SK-N-SH treated with all-trans-retinoic acid at 6 μM for 48 hours (cell line): ENCODE measurements at places on chromosomes 1 and 21.

DNA sequence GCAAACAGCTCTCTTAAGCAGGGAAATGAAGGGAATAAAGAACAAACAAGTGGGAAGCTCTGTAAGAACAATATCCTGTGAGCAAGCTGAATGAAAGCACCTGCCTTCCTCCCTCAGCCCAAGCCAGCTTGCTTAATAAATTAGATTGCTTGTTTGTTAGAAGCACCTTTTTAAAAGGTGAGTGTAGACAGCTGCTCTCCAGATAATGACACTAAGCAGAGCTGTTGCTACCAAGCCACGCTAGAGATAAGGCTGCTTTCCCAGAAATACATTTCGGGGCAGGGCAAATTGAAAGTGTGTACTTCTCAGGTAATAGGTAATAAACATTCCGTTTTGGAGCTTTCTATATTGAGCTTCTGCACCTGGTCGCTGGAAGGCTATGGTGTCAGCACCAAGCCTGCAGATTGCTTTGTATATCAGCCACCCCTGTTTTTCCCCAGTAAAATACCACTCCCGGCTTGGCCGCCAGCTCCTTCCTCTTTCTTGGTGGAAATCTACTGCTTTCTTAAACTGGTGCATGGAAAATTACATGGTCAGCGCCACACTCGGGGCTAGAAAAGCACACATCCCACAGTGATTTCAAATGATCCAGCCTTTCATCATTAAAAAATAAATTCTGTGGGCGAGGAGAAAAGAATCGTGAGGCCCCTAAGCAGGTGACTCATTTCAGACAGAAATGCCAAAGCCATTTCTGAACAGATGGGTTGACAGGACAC is 151.3 kb downstream of the ETS2 start:
- ATAC-seq = no peak

DNA sequence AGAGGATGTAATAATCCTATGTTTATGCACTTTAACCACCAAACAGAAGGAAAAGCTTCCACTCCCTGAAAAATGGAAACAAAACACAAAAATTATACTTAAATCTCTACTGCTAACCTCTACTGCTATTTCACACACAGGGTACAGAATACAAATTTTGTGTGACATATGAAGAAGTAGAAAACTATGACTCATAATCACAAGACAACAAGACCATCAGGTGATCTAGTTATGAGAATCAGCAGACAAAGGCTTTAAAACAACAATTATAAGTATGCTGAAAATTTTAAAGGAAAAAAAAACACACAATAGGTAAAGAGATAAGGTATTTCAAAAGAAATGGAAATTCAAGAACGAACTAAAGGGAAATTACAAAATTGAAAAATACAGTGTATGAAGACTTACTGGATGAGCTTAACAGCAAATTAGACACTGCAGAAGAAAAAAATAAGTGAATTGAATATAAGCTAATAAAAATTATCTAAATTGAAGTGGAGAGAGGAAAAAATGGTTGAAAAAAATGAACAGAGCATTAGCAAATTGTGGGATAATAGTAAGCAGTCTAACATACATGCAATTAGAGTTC is 13.6 kb upstream of the NAV1 start:
- ATAC-seq = no peak

DNA sequence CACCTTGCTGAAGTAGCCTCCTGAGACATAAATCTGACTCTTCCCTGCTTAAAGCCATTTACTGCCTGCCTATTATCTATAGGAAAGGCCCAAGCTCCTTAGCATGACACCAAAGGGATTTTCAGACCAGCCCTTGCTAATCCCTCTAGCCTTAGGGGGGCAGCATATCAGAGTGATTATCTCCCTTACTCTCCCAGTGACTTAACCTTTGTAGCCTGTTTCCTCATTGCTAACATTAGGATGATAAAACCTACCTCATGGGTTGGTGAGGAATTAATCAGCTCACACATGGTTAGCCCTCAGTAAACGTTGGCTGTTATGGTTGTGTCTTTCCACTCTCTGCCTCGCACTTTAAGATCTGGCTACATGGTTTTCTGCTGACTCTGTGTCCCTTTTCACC is 70.1 kb downstream of the ROR1 start:
- no peak for ATAC-seq

DNA sequence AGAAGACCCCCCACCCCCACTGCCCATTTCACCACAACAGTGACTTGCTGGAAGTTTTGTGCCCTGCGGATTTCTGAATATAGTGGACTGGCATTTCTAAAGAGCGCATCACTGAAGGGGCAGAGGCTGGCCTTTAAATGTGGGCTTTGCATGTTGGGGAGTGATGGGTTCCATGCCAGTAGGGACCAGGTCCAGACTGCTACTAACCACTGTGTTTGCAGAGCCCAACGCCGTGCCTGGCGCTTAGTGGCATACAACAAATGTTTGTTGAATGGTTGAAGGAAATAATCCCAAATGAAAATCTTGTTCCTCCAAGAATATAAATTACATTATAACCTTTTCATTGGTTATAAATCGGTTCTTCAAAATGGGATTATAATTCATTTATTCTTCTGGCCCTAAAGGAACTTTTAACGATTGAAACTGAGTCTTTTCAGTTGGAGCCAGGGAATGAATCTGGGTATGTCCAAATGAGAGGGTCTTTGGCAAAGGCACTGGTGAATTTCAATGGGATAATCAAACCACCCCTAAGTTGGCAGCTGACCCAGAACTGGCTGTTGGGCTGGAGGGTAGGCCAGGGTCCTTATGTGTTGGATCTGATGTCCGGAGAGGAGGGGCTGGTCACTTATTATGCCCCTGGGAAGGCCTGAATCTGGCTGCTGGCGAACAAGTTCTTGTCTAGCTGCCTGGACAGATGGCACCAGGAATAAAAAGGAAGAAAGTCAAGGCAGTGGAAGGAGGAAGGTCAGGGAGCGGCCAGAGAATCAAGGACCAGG is 13.8 kb upstream of the SDHB start:
- ATAC-seq = no peak

- peak; percentile 10 for ATAC-seq
Observed at GRCh38 chr1:198205016-198205684, 48.4 kb downstream of the NEK7 start.

DNA sequence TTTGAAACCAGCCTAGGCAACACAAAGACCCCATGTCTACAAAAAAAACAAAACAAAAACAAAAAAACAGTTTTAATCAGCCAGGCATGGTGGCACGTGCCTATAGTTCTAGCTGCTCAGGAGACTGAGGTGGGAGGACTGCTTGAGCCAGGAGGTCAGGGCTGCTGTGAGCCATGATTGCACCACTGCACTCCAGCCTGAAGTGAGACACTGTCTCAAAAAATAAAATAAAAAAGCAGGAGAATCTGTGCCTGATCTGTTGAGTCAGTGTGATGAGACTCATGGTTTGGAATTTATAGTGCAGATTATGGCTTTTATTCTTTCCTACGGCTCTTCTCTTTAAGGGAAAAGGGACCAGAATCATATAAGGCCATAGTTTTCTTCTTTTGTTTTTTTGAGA is 16.5 kb downstream of the TRIT1 start:
- peak; percentile 60 for ATAC-seq

DNA sequence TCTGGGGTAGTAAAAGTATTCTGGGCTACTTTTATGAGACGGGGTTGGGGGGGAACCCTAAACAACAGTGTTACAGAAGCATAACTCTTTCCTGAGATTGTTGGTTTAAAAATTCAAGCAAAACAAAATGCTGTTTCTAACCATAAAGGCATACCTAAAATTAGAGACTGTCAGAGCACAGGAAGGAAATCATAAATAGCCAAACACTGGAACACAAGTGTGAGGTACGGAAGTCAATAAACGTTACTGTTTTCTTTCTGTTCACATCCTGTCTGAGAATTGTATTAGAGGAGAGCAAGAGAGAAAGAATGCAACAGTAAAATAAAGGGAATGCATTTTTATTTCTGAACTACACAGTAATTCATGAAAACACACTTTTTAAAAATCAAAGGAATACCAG is 42.8 kb upstream of the IL12RB2 start:
- no peak for ATAC-seq

- ATAC-seq = peak; percentile 94
Observed at GRCh38 chr21:29181799-29182470, 51.5 kb downstream of the MAP3K7CL start.

GRCh38 chr1:182394055-182394775 is 2.6 kb upstream of the GLUL start:
- ATAC-seq = no peak

DNA sequence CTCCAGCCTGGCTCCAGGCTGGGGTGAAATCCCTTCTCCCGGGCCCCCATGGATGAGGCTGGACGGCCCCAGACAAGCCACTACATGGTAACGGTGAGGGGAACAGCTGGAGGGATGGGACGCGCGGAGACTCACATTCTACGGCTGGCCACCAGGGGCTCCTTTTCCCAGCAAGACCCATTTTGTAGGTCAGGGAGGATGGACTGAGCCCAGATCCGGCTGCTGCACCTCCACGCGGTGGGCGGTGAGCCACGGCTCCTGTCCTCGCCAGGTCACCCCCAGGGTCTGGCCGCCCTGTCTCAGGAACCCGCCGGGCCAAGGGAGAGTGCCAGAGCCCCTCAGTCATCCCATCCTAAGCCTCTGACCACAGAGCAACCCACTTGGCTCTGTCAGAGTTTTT is 75.0 kb upstream of the ACTRT2 start:
- ATAC-seq = no peak

DNA sequence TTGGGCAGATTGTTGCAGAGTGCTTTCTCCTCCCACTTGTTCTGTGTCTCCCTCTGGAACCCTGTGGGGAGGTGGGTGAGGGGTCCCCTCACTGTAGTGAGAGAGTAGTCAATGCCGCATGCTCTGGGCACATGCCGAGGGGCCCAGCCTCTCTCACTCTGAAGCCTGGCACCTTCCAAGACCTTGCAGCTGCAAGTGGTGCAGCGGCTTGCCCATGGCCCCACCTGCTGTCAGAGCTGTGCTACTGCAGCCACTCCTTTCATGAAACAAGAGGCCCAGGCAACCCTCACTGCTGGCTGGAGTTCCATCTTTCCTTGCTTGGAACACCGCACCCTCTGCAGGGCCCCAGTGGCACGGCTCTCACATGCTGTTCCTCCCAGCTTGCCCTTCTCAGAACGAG is 58.4 kb upstream of the COL6A1 start:
- ATAC-seq = peak; percentile 44; the same call in 2 of the 3 replicates

- no peak for ATAC-seq
Observed at GRCh38 chr1:26482921-26483320, 10.7 kb downstream of the HMGN2 start.

DNA sequence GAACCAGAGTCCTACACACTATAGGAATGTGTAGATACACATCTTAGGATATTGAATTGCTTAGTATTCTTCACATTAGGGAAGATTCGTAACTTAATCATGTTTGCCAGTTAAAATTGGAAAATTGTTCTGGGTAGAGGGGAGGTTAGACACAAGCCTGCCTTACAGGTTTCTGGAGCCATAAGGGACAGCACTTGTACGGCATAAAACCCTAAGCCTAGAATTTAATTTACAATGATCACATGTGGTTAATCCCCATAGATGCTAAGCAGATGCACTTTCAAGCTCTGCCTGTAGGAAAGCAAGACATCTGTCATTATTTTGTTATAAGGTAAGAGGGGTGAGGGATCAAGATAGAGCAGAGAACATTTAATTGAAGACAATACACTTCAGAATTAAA is 820.7 kb downstream of the NCAM2 start:
- ATAC-seq = peak; percentile 37; the same call in 1 of the 3 replicates

DNA sequence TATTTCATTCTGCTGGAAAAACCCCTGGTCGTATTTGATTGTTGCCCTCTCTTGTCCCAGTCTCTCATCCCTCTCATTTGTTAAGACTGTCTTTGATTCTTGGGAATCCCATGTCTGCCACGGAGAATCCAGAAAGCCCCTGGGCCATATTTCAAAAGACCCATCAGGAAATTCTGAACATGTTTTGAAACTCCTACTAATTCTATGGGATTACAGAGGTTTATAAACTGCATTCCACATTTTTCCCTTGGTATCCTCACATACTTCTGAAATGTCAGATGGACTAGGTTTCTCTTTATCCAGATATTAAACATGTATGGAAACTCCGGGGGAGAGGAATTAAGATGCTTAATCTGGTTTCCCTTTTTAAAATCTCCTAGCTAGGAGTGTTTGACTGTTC is 80.0 kb downstream of the HUNK start:
- no peak for ATAC-seq

GRCh38 chr1:213891989-213892902 is 95.5 kb upstream of the PROX1 start:
- ATAC-seq = no peak

GRCh38 chr1:208988811-208989222 is 594.7 kb upstream of the CAMK1G start:
- ATAC-seq = peak; percentile 77

DNA sequence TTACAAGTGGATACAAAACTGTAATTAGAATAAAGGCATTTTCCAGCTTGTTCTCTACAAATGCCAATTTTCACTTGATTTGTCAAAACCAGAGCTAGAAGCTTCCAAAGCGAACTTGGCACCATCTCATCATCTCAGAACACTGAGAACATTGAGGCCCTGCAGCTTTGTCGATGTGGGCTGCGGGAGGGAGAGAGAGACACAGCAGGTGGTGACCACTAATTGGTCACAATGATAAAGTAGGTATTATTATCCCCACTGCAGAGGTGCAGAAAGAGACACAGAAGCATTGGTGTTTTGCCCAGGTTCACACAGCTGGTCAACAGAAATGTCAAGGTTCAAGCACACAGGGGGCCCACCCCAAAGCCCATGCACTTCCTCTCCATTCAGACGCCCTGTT is 72.2 kb upstream of the KRTAP19-8 start:
- ATAC-seq = no peak

GRCh38 chr1:38781872-38782617 is 77.5 kb downstream of the RRAGC start:
- no peak for ATAC-seq

- ATAC-seq = no peak
Observed at GRCh38 chr1:206554701-206555472, 47.6 kb downstream of the RASSF5 start.

DNA sequence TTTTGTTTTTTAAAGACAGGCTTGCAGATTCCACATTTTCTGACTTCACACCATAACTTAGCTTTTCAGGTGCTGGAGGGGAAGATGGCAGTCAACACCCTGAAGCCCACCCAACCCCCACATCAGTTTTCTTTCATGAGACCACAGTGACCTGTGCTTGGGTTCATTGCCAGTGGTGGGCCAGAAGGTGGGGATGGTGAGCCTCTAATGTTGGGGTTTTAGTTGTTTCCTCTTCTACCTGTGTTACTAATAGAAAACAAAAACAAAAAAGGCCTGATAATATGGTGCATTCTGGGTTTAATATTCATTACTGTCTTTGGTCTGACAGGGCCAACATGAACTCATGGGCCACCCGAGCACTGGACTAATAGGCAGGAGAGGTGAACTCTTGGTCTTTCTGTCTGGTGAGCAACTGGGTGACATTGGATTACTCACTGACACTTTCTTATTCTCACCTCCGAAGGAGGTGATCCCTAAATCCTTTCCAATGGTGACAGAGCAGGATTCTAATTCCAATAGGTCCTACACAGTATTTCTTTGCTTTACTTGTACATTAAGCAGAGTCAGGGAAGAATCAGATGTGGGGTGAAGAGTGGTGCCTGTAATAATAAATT is 132.8 kb downstream of the CLIC6 start:
- ATAC-seq = peak; percentile 76

- ATAC-seq = peak; percentile 30; the same call in 1 of the 3 replicates
Observed at GRCh38 chr1:228867108-228867950, 132.1 kb downstream of the RHOU start.
